Fibroblast of skin of left quadriceps (primary cell): ENCODE measurements at places on chromosomes 5 and 9.
A peak's percentile ranks its signal among the peaks of the same experiment; 100 is the strongest.

- DNase-seq = no peak
Observed at GRCh38 chr5:32115985-32116384, 58.1 kb downstream of the GOLPH3 start.

- DNase-seq = no peak
Observed at GRCh38 chr9:124794902-124795491, 18.1 kb downstream of the OLFML2A start.

DNA sequence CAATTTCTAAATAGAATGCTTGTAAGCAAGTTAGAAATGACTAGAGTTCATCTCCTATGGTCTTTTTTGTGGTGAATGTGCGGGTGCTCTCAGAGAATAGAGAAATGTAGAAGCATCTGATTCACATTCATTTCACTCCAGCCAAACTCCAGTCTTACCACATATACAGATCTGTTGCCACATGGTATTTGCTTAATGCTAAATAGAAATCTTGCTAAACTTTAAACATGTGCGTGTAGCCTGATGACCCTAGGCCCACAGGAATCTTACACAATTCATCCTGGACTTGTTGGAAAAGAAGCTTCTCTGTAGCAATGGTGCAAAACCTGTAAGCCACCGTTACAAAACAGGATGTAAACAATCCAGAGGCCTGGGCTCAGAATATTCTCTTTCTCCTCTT lies 135.2 kb downstream of the PCSK1 start:
- peak; percentile 96 for DNase-seq

- no peak for DNase-seq
Observed at GRCh38 chr5:56840597-56840996, 25.2 kb downstream of the MAP3K1 start.

DNA sequence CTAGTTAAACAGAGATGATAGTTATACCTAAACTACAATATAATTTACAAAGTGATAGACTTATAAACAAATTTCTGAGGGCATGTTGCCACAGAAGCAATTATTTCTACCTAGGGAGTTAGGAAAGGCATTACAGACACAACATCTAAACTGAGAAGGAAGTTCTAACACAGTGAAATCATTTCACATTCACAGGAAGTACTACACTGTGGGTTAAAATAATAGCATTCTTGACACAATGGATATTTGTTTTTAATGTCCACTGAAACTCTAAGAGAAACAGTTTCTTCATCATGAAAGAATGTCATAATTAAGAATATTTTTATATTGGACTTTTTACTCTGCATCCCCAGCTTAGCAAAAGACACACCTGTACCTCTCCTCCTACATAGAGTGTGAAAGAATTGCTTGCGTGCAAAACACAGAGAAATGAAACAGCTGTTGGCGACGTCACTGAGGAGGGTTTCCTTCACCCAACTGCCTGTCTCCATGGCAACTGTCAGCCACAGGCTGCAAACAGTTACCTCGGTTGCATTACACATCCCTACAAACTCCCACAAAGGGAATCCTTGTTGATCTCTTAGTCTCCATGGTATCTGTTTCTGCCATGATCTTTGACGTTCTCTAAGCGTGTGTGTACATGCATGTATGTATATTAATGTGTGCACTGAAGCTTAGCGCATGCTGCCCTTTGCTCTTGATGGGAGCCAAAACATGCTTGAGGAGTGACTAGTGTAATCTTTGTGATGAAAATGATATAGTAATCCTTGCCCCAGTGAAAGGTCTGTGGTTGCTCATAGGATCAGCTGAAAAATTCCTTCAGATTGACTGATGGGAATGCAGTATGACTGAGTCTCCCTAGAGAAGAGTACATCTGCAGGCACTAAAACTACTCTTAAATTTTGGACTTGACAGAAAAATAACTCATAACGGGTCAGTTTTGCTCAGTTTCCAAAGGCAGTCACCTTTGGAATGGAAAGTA lies 168.5 kb downstream of the ACTL7B start:
- DNase-seq = peak; percentile 90

GRCh38 chr9:134222018-134222573 lies 57.7 kb upstream of the RNU6ATAC start:
- no peak for DNase-seq

- peak; percentile 66 for DNase-seq
Observed at GRCh38 chr5:67875601-67876000, 340.0 kb upstream of the PIK3R1 start.

DNA sequence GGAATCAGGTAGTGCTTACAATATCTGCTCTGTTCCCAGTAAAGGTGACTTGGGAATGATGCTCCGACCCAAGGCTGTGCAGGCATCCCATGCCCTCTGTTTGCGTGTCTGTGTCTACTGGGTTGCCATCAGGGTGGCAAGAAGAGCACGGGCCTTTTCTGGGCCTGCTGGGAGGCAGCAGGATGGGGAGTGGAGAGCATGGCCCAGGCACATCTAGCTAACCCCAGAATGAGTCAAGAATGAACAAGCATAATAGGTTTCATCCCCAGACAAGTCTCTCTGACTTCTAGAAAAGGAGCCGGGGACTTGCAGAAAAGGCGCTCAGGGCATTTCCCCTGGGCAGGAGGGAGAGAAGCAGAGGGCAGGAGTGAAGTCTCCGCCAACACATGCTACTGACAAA lies 260.4 kb downstream of the IRX1 start:
- no peak for DNase-seq

DNA sequence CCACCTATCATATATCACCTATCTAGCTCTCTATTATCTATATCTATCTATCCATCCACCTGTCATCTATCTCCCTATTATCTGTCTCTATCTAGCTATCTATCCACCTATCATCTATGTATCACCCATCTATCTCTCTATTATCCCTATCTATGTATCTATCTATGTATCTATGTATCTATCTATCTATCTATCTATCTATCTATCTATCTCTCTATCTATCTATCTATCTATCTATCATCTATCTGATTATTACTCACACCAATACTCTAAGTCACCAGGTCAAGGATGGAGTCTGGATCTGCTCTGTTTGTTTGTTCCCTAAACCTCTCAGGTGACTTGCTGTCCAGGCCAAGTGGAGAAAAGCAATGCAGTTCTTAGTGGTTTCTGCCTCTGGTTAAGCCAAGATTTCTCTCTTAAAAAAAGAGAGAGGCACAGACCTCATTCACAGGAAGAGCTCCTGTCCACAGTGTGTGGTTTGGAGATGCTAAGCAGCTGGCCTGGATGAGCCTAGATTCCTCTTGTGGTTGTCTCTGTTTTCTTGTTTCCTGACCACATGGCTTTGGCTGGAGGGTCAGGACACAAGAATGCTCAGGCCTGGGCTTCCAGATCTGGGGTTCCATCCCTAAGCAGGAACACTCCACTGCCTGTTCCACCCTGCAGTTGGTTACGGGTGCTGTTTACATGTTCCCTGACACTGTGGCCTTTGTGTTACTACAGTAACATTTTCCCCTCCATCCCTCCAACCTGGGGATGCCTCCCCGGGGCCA lies 133.4 kb downstream of the PHF2 start:
- no peak for DNase-seq

GRCh38 chr9:70133253-70134208 lies 89.9 kb downstream of the MAMDC2 start:
- DNase-seq = no peak

GRCh38 chr5:148147415-148147814 lies 20.9 kb upstream of the SPINK14 start:
- no peak for DNase-seq

- no peak for DNase-seq
Observed at GRCh38 chr5:15425766-15426165, 74.2 kb upstream of the FBXL7 start.

DNA sequence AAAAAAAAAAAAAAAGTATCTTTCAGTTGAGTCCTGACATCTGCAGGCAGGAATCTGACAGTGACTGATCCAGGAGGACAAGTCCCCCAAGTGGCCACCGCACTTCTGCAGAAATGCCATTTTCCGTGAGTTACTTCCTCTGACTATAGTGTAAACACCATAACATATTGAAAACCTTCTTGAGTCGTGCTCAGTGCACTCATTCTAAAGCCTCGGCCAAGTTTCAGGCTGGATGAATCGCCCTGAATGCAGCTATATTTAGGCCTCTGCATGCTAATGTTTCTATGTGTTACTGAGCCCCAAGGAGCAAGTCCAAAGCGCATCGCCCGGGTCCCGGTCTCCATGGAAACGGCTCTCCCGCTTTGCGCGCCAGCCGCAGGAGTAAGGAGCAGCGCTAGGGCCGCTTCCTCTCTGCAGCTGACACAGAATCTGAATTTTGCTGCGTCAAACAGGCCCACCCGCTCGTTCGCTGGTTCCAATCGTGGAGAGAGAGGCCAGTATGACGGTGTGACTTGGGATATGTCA lies 335.4 kb downstream of the MSX2 start:
- no peak for DNase-seq

DNA sequence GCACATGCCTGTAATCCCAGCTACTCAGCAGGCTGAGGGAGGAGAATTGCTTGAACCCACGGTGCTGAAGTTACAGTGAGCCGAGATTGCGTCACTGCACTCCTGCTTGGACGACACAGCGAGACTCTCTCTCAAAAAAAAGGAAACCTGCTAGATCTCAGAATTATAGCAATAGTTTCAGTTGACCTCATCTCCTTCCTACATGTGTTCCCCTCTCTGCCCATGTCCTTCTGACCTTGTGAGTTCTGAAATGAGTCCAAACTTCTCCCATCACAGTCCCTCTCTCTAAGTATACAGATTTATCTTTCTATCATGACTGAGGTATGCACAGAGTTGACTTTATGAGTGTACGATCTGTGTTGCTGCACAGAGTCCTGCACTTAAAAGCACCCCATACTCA lies 44.6 kb upstream of the SHOC1 start:
- no peak for DNase-seq

- DNase-seq = peak; percentile 43
Observed at GRCh38 chr9:14281136-14281795, 32.7 kb downstream of the NFIB start.

GRCh38 chr9:113566016-113566711 lies 102.6 kb downstream of the RGS3 start:
- DNase-seq = no peak

GRCh38 chr9:135343837-135344522 lies 135.6 kb upstream of the PPP1R26 start:
- peak; percentile 6 for DNase-seq

DNA sequence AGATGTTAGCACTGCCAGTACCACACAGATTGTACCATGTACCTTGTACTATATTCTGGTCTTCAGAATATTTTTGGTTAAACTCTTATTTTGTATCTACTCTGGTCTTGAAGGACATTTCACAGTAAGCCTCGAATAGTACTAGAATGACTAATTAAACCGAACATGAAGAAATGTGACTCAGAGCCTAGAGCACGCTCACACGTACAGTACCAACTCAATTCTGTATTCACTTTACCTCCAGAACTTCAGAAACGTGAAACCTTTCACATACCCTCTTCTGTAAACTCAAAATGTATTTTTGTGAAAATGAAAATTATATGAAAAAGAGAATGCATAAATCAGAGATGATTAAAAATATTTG lies 112.8 kb downstream of the MVB12B start:
- peak; percentile 48 for DNase-seq

DNA sequence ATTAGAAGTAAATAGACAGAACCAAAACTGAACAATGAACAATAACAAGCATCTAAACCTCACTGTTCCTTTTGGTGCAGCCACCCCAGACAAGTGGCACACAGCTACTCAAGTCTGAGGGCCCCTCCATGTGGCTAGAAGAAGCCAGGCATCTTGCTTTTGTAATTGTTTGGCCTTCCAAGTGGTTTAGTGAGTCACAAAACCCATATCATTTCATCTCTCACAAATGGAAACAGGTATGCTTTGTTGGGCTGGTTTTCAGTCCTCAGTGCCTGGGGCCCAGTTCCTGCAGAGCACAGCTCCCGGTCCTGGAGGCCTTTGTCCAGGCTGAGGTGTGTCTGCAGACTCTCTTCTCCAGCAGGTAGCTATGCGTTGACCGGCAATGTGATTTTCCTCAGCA lies 16.7 kb downstream of the PRLR start:
- no peak for DNase-seq

DNA sequence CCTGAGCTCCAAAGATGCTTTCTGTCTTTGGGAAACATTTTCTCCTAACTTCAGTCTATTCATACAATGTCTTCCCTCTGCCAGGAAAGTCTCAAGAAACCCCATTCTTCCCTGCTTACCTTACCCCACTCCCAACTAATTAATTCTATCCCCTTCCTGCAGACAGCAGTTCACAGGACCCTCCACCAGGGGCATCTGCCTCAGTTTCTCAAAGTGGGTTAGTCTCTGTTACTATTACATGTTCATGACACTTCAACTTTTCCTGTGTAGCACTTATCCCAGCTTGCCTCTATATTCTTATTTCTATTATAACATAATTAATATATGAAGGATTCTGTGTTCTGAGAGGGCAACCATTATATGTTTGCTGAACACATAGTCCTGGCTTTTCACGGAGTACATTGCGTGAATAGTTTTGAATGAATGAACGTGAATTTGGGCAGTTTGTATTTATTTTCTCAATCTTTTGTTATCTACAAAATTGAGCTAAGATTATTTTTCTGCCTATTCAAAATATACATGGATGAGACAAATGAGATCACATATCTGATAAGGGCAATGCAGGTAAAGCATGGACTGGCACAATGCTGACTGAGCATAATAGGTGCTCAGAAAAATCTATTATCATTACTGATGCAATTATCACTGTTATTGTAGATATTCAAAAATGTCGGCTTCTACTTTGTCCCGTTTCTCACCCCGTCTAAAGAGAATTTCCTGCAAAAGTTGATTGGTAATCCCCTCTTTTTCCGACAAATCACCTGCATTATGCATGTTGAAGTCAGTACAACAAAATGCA lies 341.1 kb downstream of the BRINP1 start:
- DNase-seq = no peak

DNA sequence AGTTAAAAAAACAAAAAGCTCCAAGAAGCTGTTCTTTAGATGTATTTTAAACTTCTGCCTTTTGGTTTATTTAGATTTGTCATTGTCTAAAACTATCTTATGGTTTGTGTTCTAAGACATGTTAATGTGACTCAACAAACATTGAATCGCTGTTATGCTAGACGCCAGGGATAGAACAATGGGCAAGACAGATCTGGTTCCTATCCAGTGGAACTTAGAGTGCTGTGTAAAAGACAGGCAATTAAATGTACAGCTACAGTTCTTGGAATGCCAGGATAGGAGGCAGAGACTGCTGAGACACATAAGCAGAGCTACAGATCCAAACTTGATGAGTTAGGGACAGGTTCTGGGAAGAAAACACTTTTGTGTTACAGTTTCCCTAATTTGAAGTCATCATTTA lies 22.4 kb downstream of the LYRM7 start:
- DNase-seq = no peak

GRCh38 chr9:134127616-134128015 lies 8.3 kb upstream of the WDR5 start:
- no peak for DNase-seq

- DNase-seq = no peak
Observed at GRCh38 chr9:8436786-8437185, 637.2 kb upstream of the DMAC1 start.

GRCh38 chr5:171474230-171474813 lies 54.9 kb downstream of the FGF18 start:
- peak; percentile 44 for DNase-seq

GRCh38 chr5:59496524-59497134 lies 396.9 kb downstream of the PDE4D start:
- no peak for DNase-seq

GRCh38 chr5:159478950-159479349 lies 148.7 kb upstream of the IL12B start:
- no peak for DNase-seq

GRCh38 chr9:2125906-2126305 lies 110.8 kb downstream of the SMARCA2 start:
- DNase-seq = no peak
